ENCODE measurements at places on chromosomes 6 and 20.

- peak; percentile 13 for DNase-seq
These were observed 21.7 kb upstream of the MYT1 start for GRCh38 chr20:64142590-64142989.

DNA sequence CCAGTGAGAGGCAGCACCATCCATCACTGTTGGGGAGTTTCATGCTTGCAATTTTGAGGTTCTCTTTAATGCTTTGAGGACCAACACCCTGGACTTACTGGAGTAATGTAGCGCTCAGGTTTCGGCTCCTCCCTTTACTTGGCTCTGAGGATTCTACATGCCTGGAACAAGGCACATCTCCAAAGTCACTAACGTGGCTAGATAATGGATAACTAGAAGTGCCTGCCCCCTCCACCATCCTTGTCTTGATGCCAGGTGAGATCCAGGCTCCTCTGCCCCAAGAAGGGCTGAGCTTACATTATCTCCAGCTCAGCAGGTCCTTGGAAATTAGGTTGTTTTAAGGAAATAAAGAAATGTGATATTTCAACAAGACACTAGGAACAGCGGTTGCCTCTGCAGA is 75.5 kb upstream of the ZNFX1 start:
- DNase-seq: no peak

DNA sequence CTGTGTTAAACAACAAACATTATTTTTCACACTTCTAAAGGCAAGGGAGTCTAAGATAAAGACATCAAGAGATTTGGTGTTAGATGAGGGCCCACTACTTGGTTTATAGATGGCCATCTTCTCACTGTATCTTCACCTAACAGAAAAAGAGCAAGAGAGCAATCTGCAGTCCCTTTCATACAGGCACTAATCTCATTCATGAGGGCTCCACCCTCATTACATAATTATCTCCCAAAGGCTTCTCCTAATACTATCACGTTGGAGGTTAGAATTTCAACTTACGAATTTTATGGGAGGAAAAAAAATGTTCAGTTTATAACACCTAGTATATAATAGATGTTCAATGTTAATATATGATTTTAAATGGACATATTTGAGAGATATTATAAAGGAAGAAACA is 45.6 kb downstream of the HDAC2 start:
- no peak for DNase-seq

- peak; percentile 18 for DNase-seq
These were observed 241.9 kb downstream of the ADGRB3 start for GRCh38 chr6:68876792-68877493.

DNA sequence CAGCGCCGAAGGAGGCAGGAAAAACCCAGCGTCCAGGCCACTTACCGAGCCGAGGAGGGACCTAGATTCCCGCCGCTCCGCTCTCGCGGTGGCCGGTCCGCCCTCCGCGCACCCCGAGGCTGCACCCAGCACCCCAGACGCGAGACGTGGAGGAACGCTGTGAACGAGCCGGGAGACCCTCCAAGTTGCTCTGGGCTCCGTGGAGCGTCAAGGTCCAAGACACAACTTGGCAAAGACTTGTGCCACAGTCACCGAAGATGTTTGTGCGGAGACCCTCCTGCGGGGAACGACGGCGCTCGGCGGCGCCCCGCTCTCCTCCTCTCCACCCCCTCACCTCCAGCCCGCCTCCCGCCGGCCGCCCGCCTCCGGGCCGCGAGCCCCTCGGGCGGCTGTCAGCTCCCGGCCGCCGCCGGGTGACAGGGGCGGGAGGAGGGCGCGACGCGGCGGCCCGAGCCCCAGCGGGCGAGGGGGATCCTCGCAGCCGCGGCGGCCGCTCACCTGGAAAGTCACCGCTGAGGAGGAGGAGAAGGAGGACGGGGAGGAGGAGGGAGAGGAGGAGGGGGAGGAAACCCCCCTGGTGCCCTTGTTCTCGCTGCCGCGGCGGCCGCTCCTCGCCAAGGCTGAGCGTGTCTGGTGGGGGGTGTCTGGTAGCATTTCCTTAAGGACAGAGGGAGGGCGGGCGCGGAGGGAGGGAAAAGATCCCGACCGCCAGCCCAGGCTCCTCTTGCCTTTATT is 637 bp upstream of the HIVEP2 start:
- no peak for DNase-seq

All from iris pigment epithelial cell (primary cell).